ENCODE measurements at places on chromosomes 5 and 9. TPM values are rescaled to one million over a fixed set of nuclear protein-coding genes. Genes with fewer than 3 reads are reported as not detected.

- no peak for DNase-seq
Observed at GRCh38 chr9:18604767-18605730, 131.1 kb downstream of the ADAMTSL1 start.

GRCh38 chr5:153831973-153832372, 206.7 kb downstream of the FAM114A2 start:
- DNase-seq = no peak

TSLP gene
- not detected for total RNA-seq

- DNase-seq = no peak
Observed at GRCh38 chr9:99181621-99182020, 40.1 kb downstream of the ALG2 start.

DNA sequence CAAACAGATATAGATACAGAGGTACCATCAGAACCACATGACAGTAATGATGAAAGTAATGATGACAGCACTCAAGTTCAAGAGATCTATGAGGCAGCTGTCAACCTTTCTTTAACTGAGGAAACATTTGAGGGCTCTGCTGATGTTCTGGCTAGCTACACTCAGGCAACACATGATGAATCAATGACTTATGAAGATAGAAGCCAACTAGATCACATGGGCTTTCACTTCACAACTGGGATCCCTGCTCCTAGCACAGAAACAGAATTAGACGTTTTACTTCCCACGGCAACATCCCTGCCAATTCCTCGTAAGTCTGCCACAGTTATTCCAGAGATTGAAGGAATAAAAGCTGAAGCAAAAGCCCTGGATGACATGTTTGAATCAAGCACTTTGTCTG, 69.2 kb downstream of the VCAN start:
- no peak for DNase-seq

WDR31 gene
- 1.4 TPM for total RNA-seq

DNA sequence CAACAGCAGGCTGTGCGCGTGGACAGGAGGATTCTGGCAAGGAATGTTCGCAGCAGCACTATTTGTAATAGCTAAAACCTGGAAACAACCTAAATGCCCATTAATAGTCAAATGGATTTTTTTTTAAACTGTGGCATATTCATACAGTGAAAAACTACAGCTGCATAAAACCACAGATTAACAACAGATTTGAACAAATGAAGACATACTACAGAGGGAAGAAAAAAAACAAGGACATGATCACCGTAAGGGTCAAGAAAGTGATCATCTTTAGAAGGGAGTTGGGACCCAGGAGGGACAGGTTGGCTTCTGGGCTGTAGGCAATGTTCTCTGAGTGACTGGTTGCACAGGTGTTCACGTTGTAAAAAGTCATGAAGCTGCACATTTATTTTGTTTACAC, 1.2 kb upstream of the TMOD1 start:
- no peak for DNase-seq

SGCD gene
- total RNA-seq = not detected

- no peak for DNase-seq
Observed at GRCh38 chr9:33024126-33024965, 727 bp upstream of the DNAJA1 start.

DNA sequence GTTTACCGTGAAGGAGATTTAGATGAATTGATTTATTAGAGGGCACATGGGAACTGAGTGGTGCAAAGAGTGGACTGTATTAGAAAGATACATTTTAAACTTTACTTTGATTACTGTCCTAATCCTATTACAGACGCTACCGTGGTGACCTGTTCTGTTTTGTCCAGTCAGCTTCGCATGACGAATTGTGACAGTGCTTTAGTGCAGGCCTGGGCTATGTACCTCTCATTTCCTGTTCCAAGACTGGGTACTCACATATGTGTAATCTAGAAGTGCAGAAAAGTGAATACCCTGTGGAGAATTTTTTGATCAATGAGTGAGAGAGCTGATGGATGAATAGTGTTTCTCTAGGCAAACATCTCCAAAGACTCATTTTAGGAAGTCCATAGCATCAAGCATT, 385.9 kb downstream of the ANXA1 start:
- DNase-seq = no peak

DNA sequence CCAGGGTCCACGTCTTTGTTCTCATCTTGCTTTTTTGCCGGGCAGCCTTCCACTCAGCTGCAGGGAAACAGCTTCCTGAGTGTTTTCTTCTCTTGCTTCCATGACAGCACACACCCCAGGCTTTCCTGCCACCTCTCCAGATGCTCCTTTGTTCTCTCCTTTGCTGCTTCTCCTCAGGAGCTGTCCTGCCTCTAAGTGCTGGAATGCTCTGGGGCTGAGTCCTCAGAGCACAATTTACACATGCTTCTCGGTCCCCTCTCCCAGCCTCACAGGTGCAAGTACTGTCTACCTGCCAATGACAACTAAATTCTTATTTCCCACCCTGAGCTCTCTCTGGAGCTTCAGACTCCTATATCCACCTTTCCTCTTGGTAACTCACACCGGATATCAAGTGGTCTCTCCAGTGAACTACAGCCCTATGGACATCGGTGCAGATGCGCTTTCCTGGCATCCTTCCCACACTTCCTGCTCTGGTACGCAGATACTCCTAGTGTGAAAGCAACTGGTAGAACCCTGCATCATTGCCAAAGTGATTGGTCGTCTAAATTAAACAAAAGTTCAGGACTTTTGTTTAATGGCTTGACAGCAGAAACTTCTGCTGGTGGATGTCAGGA, 13.4 kb upstream of the ACSL6 start:
- no peak for DNase-seq

CTNND2 gene
- total RNA-seq = not detected

DNA sequence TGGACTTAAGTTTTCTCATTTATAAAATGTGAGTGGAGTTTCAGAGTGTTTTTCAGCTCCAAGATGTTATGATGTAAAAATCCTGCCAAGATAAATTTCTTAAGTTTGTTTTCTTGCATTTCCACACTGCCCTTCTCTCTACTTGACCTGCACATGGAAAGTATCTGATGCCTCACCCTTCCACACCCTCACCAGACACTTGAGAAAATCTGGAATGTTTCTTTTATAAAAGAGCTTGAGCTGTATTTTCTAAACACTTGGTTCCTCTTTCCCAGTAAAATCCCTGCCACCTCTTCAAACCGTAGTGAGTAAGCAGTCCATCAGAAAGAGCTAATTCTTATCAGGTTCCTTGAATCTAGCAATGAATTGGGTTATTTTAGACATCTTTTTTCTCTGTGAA, 42.9 kb downstream of the FOXD1 start:
- DNase-seq = no peak

DNA sequence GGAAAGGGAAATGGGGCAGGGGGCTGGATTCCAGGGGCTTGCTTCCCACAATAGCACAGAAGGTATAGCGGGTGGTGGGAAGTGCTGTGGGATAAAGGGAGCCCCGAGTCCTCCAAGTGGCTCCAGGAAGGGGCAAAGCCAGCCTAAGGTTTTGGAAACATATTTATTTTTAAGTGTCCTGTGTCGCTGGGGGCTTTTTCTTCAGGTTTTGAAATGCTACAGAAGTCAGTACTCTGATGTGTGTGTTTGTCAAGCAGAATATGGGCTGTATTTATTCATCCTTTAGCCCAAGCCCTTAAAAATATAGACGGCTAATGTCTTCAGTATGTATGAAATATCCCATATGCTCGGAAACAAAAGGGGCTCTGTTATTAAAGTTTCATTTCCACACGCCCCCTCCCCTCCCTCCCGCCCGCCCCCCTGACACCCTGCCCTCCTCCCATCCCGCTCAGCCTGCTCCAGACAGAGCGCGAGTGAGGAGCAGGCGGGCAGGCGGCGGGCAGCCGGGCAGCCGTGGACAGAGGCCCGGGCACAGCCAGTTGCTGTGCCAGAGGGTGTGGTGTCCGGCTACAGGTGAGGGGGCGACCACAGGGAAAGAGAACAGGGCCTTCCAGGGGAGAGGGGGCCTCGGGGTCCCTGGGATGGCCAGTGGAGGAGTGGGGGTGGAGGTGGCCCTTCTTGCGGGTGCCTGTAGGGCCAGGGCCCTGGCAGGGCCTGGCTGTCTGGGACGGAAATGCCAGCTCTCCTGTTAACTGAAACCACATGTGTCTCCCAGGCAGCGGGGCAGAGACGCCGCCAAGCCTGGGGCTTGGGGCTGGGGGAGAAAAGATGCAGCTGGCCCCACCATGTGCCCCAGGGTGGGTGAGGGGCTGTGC, 39.6 kb upstream of the SYNPO start:
- DNase-seq = no peak

DNA sequence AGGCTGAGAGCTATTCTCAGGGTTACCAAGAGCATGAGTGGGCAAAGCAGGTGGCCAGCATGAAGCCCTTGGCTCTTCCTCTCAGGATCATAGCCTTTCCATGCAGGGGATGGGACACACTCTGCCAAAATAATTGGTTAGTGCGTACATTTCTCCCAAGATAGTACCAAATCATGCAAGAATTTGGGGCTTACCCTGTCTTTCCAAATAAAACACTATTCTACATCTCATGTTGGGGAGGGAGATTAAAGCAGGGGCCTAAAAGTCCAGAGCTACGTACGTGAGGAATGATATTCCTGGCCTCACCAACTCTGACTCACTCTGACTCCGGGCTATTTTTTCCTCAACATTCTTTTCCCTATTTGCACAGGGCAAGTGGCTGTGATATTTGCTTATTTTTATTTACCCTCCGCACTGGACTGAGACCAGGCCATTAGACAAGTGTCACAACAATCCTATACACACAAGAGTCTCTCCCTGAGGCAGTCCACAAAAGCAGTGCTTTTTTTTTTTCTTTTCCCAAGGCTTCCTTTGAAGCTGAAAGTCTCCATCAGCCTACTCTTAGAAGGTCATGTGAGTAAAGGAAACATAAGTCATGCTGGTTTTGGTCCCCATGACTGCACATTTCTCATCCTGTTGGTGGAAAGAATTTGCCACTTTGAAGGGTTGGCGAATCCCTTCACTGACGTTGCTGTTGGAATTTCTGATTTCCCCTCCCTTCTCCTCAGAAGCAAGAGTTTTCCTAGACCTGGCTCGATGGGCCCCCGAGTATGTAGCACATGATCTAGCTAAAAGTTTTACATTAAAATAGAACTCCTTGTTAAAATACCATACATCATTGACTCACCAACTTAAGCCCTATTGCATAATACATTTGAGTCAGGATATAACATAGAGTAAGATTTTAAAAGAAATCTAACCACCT, 40.0 kb downstream of the TMEM252 start:
- no peak for DNase-seq

ACTBL2 gene
- total RNA-seq = not detected

C5orf63 gene
- total RNA-seq = 1.7 TPM

DNA sequence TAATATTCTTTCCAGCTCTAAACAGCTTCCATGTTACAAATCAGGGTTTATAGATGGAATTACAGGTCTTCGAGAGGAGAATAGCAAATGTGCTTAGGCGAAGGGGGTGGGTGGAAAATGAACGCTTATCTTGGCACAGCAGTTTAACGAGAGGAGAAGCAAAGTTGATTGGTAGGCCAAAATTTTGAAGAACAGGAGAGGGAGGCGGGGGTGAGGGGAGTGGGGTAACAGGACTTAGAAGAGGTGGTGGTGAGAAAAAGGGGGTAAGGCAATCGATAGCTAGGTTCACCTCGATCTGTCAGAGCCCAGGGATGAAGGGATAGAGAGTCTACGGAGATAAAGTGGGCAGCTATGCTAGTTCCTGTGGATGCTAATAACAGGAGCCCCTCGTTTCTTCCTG, 764 bp downstream of the ANKRA2 start:
- DNase-seq = no peak

- DNase-seq = peak; percentile 54
Observed at GRCh38 chr5:98308960-98309359, 464.5 kb upstream of the RGMB start.

DNA sequence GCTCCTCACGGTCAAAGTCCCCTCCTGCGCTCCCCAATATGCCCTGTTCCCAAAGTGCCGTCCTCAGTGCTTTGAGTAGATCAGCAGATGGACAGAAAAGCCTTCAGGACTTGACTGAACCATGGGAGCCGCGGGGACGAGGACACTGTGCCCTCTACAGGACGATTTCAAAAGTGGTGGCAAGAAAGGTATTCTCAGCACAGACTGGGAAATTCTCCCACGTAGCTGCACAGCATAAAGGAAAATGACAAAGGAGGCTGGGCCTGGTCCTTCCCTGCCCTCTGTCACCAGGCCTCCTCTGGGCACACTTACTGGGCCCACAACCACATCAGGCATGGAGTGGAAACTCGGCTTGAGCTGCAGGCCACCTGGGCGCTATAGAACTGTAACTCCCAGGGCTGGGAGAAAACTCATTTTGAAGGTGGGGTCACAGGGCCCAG, 16.7 kb upstream of the MTMR12 start:
- peak; percentile 36 for DNase-seq

- DNase-seq = peak; percentile 26
Observed at GRCh38 chr9:100505564-100506159, 32.7 kb downstream of the TMEFF1 start.

DDX4 gene
- not detected for total RNA-seq

ABL1 gene
- 59.5 TPM for total RNA-seq

RMRP gene
- 32,732 TPM for total RNA-seq

NEUROG1 gene
- total RNA-seq = not detected

GRCh38 chr9:130431536-130432303, 13.0 kb upstream of the ASS1 start:
- DNase-seq = no peak

DNA sequence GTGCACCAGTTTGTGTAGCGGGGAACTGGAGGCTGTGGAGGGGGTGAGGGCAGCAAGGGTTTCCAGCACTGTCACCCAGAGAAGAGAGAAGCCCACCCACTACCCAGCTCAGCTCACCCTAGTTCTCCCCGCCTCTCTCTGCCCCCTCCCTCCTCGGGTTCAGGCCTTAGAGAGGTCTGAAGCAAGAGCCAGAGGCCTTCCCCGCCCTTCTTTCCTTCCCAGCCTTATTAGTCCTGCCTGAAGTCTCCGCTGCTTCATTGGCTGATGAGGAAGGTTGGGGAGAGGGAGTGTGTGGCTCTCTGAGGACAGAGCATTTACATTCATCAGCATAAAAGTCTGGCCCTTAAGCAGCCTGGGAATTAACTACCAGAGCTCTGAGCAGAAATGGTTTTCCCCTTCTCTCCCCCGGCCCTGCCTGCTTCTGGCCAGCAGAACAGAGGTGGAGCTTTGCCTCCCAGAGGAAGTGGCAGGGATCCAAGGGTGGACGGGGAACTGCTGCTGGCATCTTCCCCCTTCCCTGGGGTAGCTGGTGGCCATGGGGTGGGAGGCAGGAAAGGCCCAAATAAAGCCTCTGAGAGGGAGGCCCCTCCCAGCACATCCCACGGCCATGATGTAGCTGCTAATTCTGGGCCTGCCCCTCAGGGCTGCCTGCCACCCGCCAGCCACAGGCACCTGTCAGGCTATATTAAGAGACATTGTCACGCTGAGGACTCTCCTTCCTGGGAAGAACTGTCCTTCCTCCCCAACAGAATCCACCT, 4.1 kb downstream of the DNAJB5 start:
- DNase-seq = no peak

TEX48 gene
- not detected for total RNA-seq

PCAT7 gene
- total RNA-seq = not detected

GRCh38 chr5:119397518-119398380, 41.9 kb downstream of the TNFAIP8 start:
- DNase-seq = no peak

IFNA13 gene
- not detected for total RNA-seq
